Omental fat pad (tissue), 4 donors: ENCODE measurements at places on chromosomes 6 and 20. TPM values are rescaled to one million over a fixed set of nuclear protein-coding genes. Genes with fewer than 3 reads are reported as not detected.

Gene ZNF341
- total RNA-seq = 2.2 TPM

Gene SOX18
- total RNA-seq = 8.0 TPM

Gene CPXM1
- 74.1 TPM for total RNA-seq

Gene GGTLC1
- total RNA-seq = not detected

Gene CCHCR1
- 4.7 TPM for total RNA-seq

Gene LTB
- 0.72 TPM for total RNA-seq

Gene ETV7
- total RNA-seq = 4.6 TPM

Gene DPPA5
- not detected for total RNA-seq

Gene CCM2L
- 9.2 TPM for total RNA-seq

Gene CST5
- total RNA-seq = not detected

Gene NTSR1
- total RNA-seq = not detected

Gene MYT1
- total RNA-seq = not detected

Gene ZKSCAN3
- total RNA-seq = 2.1 TPM

Gene ECT2L
- total RNA-seq = not detected
